ENCODE measurements at places on chromosomes 5 and 9. TPM values are rescaled to one million over a fixed set of nuclear protein-coding genes. Genes with fewer than 3 reads are reported as not detected.

- DNase-seq = no peak
Observed at GRCh38 chr9:123370108-123370507, 14.1 kb downstream of the CRB2 start.

- DNase-seq = no peak
Observed at GRCh38 chr9:8244505-8245092, 445.0 kb upstream of the DMAC1 start.

SLC6A3 gene
- total RNA-seq = 0.16 TPM

- no peak for DNase-seq
Observed at GRCh38 chr5:126591549-126591948, 3.5 kb downstream of the ALDH7A1 start.

DNA sequence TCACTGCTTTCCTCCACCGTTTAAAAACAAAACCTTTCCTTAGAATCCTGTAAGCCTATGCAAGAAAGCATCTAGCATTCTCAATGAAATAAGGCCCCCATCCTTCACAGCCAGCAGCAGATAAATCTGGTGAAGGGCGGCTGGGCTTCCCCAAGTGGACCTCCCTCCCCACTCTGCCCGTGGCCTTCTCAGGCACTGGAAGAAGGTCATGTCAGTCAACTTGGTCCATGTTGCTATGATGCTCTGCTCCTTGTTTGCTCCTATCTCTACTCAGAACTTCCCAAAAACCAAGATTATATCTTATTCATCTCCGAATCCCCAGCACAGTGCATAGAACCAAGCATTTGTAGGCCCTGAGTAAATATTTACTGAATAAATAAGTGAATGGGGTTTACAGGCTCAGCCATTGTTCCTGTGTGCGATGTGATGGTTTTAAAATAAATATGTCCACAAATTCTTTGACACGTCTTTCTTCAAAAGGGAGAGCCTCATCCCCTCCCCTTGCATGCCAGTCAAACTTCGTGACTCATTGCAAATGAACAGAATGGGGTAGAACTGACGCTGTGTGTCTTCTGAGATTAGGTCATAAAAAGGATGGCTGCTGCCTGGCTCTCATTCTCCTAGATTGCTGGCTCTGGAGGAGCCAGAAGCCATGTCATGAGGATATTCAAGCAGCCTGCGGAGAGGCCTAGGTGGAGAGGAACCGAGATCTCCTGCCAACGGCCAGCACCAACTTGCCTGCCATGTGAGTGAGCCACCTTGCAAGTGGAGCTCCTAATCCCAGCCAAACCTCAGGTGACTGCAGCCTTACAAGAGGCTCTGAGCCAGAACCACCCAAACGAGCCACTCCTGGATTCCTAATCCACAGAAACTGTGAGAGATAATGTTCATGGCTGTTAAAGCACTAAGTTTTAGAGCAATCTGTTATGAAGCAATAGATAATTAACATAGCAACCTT, 70.5 kb downstream of the MED27 start:
- no peak for DNase-seq

GRCh38 chr5:142600092-142600491, 85.8 kb downstream of the FGF1 start:
- no peak for DNase-seq

DNA sequence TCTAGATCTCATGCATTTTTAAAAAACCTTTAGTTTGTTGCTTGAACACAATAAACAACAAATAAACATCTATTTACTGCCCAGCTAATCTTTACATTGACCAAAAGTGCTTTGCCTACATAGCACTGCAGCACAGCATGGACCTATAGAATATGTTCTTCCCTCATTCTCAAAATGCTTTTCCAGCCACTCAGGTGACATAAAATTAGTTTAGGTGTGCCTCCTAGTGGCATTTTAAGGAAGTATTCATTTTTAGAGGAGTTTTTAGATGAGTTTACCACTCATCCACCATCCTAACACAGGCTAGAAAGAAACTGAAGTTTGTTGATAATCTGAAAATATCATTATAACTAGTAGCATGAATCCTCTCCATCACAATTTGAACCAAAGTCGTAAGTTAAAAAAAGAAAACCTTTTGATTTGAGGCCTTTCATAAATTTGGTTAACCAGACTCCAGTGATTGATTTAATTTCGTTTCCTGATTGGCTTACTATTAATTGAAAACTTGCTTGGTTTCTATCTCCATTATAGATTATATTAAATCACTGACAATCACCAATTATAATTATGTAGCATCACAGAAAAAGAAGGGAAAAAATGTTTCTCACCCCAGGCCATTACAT, 12.6 kb downstream of the PLGRKT start:
- DNase-seq = no peak

DNA sequence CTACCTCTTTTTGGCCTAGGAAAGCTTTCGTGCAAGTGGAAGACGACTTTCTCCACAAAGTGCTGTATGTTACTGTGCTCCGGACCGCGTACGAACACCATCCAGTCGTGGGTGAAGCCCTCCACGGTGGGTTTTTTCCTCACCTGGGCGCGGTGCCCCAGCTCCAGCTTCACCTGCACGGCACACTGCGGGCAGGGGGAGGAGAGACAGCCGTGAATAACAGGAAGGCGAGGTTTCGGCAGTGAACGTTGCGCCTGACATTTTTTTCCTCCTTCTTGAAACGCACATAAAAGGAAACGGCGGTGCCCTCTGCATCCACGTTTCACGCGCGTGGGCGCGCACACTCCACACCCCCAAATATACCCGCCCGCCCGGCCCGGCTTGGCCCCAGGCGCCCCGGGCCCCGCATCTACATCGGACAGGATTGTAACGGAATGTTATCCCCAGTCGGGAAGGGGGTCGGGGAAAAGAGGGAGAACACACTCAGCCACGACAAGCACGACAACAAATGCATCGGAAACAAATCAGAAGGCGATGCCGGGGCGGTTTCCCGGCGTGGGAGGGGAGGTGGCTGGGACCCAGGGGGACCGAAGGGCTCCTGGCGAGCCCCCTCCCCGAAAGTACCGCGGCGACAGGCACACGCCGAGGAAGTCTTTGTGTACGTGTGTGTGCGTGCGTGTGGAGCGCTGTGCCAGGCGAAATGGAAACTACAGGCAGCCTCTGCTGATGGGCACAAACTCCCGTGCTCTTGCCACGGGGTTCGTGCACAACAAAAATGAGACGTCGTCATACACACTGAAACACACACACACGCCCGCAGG, 1.4 kb downstream of the MLLT3 start:
- DNase-seq = peak; percentile 13

PCDHA5 gene
- 1.3 TPM for total RNA-seq

DNA sequence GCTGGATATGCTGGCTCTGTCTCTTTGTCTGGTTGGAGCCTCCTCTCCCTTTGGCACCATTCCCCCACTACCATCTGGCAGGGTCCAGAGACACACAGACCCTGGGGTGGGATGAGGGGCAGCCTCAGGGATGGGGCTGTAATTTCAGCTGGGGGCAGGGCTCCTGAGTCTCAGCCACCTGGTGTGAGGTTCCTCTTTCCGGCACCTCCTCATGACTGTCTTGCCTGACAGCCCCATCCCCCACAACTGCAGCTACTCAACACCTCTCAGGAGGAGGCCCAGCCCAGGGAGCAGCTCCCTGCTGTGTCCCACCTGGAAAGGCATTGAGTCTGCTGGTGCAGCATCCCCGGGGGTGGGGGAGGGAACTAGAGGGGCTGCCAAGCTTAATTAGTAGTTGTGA, 11.7 kb upstream of the RPS14 start:
- no peak for DNase-seq

GRCh38 chr5:121239951-121240350, 611.7 kb upstream of the FTMT start:
- DNase-seq = no peak

GRCh38 chr5:97534166-97534565, 351.1 kb upstream of the RIOK2 start:
- peak; percentile 14 for DNase-seq

DNA sequence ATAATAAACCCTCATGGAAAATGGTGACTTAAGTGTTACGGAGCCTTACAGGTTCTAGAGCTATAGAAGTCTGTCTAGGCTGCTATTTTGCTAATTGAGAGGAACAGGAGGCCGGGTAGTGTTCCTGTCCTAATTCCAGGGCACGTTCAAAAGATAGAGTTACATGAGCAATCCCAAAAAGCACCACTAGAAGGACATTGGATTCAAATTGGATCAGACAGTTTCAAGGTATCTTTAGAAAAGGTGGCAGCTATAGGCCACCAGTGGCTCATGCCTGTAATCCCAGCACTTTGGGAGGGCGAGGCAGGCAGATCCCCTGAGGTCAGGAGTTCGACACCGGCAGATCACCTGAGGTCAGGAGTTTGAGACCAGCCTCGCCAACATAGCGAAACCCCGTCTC, 458.8 kb downstream of the TMEM232 start:
- no peak for DNase-seq

DNA sequence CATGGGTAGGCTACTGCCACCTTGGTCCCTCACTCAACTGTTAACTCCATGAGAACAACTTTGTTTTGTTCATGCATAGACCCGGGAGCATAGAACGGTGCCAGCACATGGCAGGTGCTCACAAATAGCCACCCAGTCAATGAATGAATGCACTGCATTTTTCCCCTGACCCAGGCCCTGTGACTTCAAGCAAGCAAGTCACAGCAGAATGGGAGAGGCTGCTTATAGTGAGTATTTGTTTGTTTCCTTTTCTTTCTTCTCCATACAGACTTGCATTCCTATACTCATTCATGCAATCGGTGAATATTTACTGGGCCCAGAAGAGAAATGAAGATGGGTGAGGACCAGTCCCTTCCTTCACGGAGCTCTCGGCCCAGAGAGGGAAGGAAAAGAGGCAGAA, 62.0 kb downstream of the SHB start:
- DNase-seq = no peak

SVEP1 gene
- total RNA-seq = 1.5 TPM
